Activated T-helper 2 cell treated with anti-CD3 and anti-CD28 coated beads, Interferon-gamma antibody, Interleukin-2, Interleukin-4, amounts not matched to agents 10 μg/mL and 5 μg/mL and 100 μg/mL, durations not matched to agents 14 hours and 24 hours and 36 hours (primary cell): ENCODE measurements at places on chromosomes 5 and 9. TPM values are rescaled to one million over a fixed set of nuclear protein-coding genes. Genes with fewer than 3 reads are reported as not detected.
A peak's percentile ranks its signal among the peaks of the same experiment; 100 is the strongest.

FLT4 gene
- 1.1 and 1.7 TPM in 2 replicates for total RNA-seq

HNRNPK gene
- 855 and 856 TPM in 2 replicates for total RNA-seq

DNA sequence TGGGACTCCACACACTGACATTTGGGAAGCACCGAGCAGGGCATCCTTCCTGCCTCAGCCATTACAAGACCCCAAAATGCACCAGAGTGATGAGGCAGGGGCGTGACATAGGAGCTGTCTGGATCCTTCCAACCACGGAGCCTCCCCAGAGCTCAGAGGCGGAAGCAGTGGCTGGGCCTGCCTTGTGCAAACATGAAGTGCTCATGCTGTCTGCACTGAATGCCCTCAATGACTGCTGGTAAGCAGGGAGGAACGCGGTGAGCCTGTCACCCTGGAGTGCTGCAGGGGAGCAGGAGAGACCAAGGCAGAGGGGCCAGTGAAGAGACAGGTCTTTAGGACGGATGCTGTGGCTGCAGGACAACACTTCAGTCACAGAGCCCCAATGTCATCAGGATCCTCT, 60.2 kb upstream of the HRH2 start:
- no peak for DNase-seq
- H3K27me3 ChIP-seq, result peaks cover 6% of the 10 kb centered on the region
- no peaks in the 10 kb centered on the region for H3K4me1 ChIP-seq
- no peak overlapping the region for H3K4me3 ChIP-seq
- H3K36me3 ChIP-seq, result no peaks in the 10 kb centered on the region
- H3K27ac ChIP-seq, result no peak overlapping the region

LRRC70 gene
- total RNA-seq, result 0.46 and 1.1 TPM in 2 replicates

ARL14EPL gene
- not detected in 2 replicates for total RNA-seq

DNA sequence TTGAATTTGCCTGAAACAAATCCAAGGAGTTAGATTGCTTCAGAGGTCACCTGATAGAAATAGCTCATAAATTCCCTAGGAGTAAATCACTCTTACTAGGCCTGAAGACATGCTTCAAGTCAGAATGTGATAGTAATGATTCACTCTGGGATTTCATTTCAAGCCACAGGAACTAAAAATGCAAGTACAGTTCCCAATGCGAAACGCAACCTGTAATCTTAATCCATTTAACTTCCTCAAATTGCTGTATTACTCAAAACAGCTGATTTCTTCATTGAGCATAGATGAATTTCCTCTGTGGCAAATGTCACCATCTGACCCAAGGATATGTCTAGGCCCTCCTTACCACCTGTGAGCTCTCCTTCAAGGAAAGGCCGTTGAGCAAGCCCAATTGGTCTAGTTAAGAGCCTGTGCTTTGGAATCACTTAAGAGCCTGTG, 32.1 kb upstream of the IL6ST start:
- H3K36me3 ChIP-seq, result peaks cover under 1% of the 10 kb centered on the region
- peaks cover 22% of the 10 kb centered on the region for H3K4me1 ChIP-seq
- H3K4me3 ChIP-seq, result no peak overlapping the region
- peaks cover 39% of the 10 kb centered on the region for H3K27me3 ChIP-seq
- DNase-seq, result no peak

- H3K27me3 ChIP-seq, result no peaks in the 10 kb centered on the region
- peaks cover 3% of the 10 kb centered on the region for H3K4me1 ChIP-seq
- H3K4me3 ChIP-seq, result no peak overlapping the region
- H3K27ac ChIP-seq, result no peak overlapping the region
- no peak for DNase-seq
Observed at GRCh38 chr9:94812343-94812742, 85.8 kb downstream of the AOPEP start.

GRCh38 chr5:142507531-142508372, 178.1 kb downstream of the FGF1 start:
- H3K4me1 ChIP-seq, result peaks cover 22% of the 10 kb centered on the region
- H3K36me3 ChIP-seq, result no peaks in the 10 kb centered on the region
- no peak overlapping the region for H3K4me3 ChIP-seq
- no peak for DNase-seq

SHC3 gene
- total RNA-seq, result not detected in 2 replicates

DNA sequence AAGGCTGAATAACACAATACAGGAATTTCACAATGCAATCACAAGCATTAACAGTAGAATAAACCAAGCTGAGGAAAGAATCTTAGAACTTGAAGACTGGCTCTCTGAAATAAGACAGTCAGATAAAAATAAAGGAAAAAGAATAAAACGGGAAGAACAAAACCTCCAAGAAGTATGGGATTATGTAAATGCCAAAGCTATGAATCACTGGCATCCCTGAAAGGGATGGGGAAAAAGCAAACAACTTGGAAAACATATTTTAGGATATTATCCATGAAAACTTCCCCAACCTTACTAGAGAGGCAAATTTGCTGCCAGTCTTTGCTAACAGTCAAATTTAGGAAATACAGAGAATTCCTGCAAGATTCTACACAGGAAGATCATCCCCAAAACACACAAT, 157.9 kb downstream of the ALDH1A1 start:
- H3K4me1 ChIP-seq, result no peaks in the 10 kb centered on the region
- DNase-seq, result no peak
- H3K36me3 ChIP-seq, result no peaks in the 10 kb centered on the region
- H3K4me3 ChIP-seq, result no peak overlapping the region
- H3K27ac ChIP-seq, result no peak overlapping the region

- H3K27ac ChIP-seq, result peak overlapping the region; percentile 69
- H3K27me3 ChIP-seq, result peaks cover 12% of the 10 kb centered on the region
- H3K36me3 ChIP-seq, result peaks cover 29% of the 10 kb centered on the region
- H3K4me1 ChIP-seq, result peaks cover 20% of the 10 kb centered on the region
Observed at GRCh38 chr5:177494346-177495195, 2.8 kb downstream of the PDLIM7 start.

GRCh38 chr9:121779381-121780117, 128.1 kb downstream of the DAB2IP start:
- no peaks in the 10 kb centered on the region for H3K36me3 ChIP-seq
- DNase-seq, result no peak
- H3K27me3 ChIP-seq, result peaks cover 4% of the 10 kb centered on the region
- H3K4me3 ChIP-seq, result no peak overlapping the region
